NCI-H1105 (cell line): ENCODE measurements at places on chromosomes 1 and 21.
A peak's percentile ranks its signal among the peaks of the same experiment; 100 is the strongest.

DNA sequence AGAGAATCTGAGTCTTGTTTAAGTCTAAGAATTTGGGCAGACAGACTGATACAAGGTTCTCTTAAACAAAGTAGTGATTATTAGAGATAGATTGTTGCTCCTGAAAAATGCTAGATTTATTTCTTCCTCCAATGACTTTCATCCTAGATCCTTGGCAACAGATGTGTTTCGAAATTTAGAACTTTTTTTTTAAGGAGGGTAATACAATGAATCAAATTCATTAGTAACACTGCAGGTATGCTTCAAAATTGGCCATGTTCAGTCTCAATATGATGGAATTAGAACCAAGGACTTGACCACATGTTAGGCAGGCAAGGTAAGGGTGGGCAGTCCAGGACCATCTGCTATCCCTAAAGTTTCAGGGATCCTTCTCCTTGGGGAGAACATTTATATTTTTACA is 4.5 kb upstream of the LCE1F start:
- no peak for DNase-seq

GRCh38 chr1:118979754-118980575 is 8.2 kb downstream of the TBX15 start:
- no peak for DNase-seq

- no peak for DNase-seq
Observed at GRCh38 chr1:55060133-55060999, 21.0 kb downstream of the PCSK9 start.

DNA sequence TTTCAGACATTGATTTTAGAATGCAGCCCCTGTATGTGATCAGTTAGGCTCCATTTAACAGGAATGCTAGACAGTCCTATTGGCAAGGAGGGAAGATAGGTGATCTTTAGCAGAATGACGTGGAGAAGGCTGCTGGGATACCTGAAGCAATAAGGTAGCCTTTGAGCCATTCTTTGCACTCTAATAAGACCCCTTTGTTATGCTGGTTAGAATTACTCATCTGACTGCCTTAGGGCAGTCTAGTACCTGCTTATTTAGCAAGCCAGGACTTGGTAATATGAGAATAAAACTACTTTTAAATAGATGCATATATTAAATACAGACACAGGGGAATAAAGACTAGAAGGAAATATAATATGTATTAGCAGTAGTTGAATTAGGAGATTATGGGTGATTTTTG is 29.1 kb downstream of the NGF start:
- DNase-seq: no peak

GRCh38 chr21:39014747-39015146 is 168.5 kb downstream of the PSMG1 start:
- no peak for DNase-seq

GRCh38 chr1:53365437-53366063 is 37.7 kb upstream of the LRP8 start:
- DNase-seq: no peak

GRCh38 chr1:209435654-209436566 is 147.6 kb upstream of the CAMK1G start:
- peak; percentile 58 for DNase-seq

- DNase-seq: no peak
Observed at GRCh38 chr1:179026813-179027669, 1.3 kb downstream of the FAM20B start.

DNA sequence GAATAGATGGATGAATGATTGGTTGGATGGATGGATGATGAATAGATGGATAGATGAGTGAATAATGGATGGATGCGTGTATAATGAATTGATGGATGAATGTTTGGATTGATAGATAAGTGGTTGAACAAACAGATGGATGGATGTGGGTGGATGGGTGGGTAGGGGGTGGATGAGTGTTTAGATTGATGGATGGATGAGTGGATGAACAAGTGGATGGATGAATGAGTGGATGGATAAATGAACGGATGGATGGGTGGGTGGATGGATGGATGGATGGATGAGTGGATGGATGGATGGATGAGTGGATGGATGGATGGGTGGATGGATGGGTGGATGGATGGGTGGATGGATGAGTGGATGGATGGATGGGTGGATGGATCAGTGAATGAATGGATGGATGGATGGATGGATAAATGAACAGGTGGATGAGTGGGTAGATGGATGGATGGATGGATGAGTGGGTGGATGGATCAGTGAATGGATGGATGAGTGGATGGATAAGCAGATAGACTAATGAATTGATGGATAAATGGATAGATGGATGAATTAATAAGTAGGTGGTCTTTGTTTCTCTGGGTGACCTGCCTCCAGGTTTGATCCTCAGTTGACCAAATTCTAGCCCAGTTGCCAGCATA is 64.3 kb downstream of the SPSB1 start:
- no peak for DNase-seq

DNA sequence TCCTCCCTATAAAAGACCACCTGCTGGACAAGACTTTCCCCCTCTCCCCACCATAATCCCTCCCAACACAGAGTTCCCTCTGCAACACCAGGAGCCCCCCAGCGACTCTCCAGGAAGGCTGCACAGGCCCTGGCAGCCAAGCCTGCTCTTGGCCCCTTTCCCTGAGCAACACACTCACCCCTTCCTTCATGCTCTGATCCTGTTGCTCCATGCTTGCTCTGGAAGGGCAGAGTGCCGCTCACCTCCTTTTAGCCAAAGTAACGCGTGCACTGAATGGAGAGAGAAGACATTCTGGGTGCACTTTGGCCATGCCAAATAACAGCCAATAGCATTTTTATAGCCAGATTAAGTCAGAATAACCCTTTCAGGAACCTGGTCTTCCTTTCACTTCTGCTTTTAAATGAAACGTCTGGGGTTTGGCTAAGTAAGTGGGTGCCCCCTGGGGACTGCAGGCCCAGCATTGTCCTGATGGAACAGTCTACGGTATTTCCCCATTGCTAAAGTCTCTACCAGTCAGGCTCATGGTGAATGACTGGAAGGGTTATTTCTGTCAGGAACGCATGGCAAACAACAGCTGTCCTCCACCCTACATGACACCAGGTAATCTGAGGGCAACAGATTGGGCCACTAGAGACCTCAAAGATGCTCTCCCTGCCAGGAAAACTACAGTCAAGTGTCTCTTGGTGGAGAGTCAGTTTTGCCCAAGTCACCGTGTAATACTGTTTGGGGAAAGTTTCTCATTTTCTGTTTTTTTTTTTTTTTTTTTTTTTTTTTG is at the start of gene SLC2A5:
SLC2A5 (minus strand) TSS at position 310 of the 775 bp plus-strand sequence; CDS start at position 211, 99 bp downstream.
- DNase-seq: no peak

GRCh38 chr1:76218888-76219287 is 144.3 kb downstream of the ST6GALNAC3 start:
- DNase-seq: no peak

DNA sequence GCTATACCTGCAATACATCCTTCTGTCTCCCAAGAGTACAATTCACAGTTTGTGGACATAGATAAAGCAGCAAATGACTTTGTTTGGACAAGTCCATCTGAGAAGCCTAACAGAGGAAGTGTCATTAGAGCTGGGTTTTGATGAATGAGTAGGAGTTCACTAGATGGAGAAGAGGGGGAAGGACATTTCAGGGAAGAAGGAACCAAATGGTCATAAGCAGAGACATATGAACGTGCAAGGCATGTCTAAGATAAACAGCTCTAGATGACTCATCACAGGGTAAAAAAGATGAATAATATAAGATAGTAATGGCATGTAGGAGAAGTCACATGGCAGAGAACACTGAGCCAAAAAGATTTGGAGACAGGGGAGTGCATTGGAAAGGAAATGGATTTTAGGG is 54.5 kb downstream of the HMGB4 start:
- DNase-seq: no peak

DNA sequence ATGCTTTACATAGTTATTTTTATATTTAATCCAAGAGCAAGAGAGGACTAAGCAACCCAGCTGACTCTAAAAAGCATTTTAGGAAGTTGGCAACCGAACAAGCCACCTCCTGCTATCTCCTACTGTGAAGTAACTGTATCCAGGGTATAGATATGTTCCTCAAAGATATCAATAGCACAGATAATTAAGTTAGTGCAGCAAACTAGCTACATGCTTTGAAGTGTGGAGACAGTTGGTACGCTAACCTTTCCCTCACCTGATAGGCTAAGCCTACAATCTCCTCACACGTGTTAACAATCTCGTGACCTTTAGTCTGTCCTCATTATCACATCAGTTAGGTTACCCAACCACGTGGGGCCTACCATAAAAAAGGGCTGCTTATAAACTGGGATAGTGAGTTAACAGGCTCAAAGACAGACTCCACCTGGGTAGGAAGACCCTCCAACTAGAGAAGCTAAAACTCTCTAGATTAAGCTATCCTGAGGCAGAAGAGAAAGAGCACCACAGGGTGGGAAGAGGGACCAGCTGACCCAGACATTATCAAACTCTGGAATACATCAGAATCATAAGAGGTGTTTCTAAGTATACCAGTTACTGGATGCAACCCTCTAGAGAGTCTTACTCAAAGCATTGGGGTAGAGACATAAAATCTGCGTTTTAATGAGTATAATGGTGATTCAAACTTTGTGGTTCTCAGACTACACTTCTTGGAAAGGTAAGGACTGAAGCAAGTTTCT is 340.1 kb upstream of the ESRRG start:
- DNase-seq: no peak

DNA sequence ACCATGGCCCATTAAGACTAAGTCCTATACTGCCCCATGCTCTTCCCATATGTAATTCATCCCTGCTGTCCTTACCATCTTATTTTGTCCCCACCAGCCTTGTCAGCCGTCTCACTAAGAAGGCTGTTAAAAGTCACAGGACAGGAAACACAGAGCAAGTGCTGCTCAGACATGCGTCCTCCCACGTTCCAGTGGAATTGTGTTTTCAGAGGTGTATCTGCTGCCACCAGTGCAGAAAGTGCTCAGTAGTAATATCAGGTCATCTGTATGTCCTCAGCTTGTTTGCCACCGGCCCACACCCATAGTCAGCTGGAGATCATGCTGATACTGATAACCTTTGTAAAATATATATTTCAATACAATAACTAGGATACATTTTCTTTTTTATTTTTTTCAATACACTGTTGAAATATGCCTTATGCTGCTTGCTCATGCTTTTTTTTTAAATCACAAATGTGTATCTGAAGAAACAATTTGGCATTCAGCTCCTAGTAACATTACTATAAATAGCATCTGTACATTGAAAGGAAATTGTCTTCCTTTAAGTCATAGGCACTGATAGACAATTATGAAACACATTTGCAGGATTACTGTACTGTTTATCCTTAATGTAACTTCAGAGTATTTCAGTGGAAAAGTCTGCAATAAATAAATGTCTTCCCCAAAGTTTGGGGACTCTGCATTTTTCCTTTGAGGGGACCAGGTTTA is 156.9 kb downstream of the EDEM3 start:
- DNase-seq: no peak

- no peak for DNase-seq
Observed at GRCh38 chr1:228172591-228173527, 7.3 kb downstream of the IBA57 start.

DNA sequence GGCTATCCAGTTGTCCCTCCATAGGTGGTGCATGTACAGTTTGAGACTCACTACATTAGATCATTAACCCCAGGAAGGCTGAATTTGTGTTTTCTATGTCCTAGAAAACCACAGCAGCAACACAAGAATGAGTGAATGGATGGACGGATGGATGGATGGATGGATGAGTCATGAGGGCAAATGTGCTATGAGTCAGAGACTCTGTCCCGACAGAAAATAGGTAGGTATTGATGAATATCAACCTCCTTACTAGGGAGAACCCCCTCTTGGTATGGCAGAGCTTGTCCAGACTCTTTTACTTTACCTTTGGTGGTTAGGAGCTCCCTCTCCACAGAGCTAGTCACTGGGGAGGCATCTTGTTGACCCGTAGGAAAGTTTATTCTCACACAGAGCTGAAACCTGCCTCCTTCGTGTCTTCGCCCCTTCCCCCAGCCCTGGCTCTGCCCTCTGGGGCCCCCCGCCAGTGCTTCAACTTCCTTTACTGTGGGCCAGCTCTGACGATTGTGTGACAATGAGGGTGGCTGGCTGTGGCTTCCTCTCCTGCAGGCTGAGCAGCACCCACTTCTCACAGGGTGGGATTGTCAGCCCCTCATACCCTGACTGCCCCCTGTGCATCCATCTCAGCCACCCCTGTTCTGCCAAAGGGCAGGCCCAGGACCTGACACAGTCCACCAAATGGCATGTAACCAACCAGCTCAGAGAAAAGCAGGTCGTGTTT is 145.2 kb downstream of the FOXD2 start:
- DNase-seq: no peak

GRCh38 chr21:41121785-41122415 is 46.1 kb upstream of the BACE2 start:
- DNase-seq: peak; percentile 70

- DNase-seq: no peak
Observed at GRCh38 chr1:100344774-100345173, 7.5 kb upstream of the CDC14A start.

DNA sequence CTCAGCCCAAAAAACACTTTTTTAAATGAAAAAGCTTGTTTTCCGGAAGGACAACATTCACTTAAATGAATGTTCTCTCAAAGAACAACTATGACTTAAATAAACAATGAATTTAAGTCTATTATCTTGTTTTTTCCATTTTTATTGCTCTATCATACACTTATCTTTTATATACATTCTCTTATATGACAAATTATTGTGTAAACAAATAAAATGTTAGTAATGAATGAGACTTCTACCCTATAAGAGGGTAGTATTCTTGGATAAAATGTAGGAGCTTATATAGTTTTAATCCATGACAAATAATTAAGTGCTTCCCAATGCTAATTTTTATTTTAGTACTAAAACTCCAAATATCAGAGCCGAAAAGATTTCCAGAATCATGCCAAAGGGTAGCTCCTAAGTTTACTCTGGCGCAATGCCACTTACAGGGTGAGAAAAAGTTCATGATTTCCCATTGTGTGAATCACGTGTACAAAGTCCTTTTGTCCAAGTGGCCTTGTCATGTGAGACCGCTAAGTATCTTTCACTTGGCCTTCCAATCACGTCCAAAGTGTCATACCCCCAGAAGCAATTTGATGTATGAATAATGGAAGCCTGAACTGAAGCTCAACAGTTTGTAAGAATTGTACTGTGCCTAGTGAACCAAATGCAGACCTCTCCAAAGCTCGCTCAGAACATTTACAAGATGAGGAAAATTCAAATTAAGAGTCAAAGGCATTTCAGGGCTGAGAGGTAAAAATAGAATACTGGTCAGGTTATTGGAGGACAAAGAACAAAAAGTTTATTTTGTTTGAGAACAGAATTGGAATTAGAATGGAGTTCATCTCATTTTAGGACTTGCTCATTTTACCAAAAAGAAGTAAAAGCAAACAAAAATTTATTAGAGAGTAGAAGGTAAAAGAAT is 56.6 kb upstream of the C1orf21 start:
- DNase-seq: no peak

DNA sequence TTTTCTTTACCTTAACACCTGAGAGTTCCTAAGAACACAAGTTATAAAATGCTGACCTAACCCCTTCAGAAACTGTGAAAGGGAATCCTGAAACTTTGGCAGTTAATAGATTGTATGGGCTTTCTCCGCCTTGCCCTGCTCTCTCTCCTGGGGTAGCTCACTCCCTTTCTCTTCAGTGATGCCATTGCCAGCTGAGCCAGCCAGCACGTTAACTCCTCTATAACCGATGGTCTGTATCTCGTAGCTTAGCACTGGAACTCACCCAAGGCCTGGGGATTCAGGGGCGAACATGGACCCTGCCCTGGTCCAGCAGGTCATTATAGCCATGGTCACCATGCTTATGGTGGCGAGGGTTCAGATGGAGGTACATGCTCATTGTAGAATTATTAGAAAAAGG is 40.7 kb downstream of the TRAPPC10 start:
- DNase-seq: no peak
